ENCODE measurements at places on chromosomes 4 and X.

- no peaks in the 10 kb centered on the region for H3K4me1 ChIP-seq
- H3K27ac ChIP-seq = peak overlapping the region; percentile 11
- H3K27me3 ChIP-seq = no peaks in the 10 kb centered on the region
- H3K4me3 ChIP-seq = peak overlapping the region; percentile 39
- DNase-seq = no peak
- peaks cover 6% of the 10 kb centered on the region for H3K36me3 ChIP-seq
These were observed 10.0 kb upstream of the ELF4 start for GRCh38 chrX:130120321-130120731.

DNA sequence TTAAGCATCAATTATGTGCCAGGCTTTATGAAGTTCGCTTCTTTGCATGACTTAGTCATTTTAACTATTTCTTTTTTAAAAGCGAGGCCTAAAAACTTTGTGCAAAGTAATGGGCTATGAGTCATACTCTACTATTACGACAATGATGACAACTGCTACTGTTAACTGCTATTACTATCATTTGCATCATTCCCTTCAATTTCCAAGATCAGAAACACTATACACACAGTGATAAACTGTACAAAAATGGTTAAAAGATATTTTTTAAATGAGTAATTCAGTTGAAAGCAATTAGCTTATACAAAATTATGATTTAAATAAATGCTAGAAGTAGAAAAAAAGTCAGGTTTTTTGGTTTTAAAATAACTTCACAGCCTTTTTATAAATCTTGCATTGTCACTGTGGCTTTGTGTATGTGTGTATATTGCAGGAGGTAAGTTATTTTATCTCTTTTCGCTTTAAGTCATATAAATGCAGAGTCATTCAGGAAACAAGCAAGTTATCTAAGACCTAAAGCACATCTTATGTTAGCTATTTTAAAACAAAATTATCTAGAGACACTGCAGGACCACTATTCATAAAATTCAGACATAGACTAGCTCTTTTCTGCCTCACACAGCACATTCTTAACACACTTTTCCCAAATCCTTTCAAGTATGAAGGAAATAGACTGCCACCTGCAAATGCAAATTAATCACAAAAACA lies 18.5 kb upstream of the CXCL3 start:
- no peaks in the 10 kb centered on the region for H3K27me3 ChIP-seq
- H3K36me3 ChIP-seq = no peaks in the 10 kb centered on the region
- H3K4me3 ChIP-seq = no peak overlapping the region
- DNase-seq = no peak

- no peaks in the 10 kb centered on the region for H3K27me3 ChIP-seq
- DNase-seq = no peak
- H3K27ac ChIP-seq = no peak overlapping the region
- no peaks in the 10 kb centered on the region for H3K36me3 ChIP-seq
- H3K4me1 ChIP-seq = no peaks in the 10 kb centered on the region
These were observed 21.0 kb upstream of the UGT2B7 start for GRCh38 chr4:69075061-69075792.

- DNase-seq = no peak
- no peaks in the 10 kb centered on the region for H3K27me3 ChIP-seq
- H3K27ac ChIP-seq = no peak overlapping the region
These were observed 1197.2 kb downstream of the PCDH7 start for GRCh38 chr4:31917334-31917733.

DNA sequence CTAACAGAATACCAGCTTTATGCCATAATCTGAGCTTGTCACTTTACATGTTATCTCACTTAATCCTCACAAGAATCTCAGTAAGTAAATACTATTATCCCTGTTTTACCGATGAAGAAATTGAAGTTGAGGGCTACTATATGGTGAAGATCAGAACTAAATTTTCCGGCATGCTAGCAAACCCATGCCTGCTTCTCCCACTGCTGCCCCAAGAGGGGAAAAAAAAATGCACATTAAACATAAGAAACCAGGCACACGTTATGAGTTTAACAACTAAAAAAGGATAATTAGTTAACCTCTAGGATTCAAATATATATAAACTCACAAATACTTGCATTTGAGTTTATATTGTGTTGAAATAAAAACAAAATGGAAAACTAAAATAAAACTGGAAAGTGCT lies 10.8 kb downstream of the SLC10A7 start:
- H3K27me3 ChIP-seq = no peaks in the 10 kb centered on the region
- no peaks in the 10 kb centered on the region for H3K4me1 ChIP-seq
- H3K4me3 ChIP-seq = no peak overlapping the region
- no peak overlapping the region for H3K27ac ChIP-seq

All from thymus (tissue), 14 donors.